ENCODE measurements at places on chromosomes 6 and 20.
A peak's percentile ranks its signal among the peaks of the same experiment; 100 is the strongest.

GRCh38 chr6:120198033-120198432 lies 848.5 kb upstream of the MAN1A1 start:
- DNase-seq, result no peak

- DNase-seq, result no peak
These were observed 34.9 kb upstream of the TFAP2A start for GRCh38 chr6:10449751-10450150.

GRCh38 chr6:99836471-99836870 lies 157.6 kb downstream of the MCHR2 start:
- DNase-seq, result no peak

- peak; percentile 87 for DNase-seq
These were observed 27.7 kb downstream of the TFEB start for GRCh38 chr6:41707565-41708200.
